AG09309 (cell line): ENCODE measurements at places on chromosomes 6 and 20.

DNA sequence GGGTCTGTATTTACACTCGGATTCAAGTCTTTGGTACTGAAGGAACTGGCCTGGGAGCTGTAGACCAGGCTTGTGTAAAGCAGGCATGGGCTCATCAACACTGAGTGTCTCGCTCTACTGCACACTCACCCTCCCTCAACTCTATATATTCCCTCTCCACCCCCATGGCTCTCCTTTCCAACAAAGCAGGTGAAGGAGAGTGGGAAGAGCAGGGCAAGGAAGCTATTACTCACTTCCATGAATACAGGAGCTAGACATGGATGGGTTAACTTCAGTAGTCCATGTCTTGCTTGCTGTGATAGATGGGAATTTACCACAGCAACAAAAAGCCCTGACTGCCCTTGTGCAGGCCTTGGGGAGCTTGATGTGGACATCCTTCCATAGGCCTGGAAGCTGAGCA lies 20.7 kb upstream of the SLC2A12 start:
- DNase-seq: no peak

- no peak for DNase-seq
These were observed 102.5 kb upstream of the ARG1 start for GRCh38 chr6:131470534-131470933.

GRCh38 chr20:57170343-57170742 lies 96.1 kb downstream of the BMP7 start:
- no peak for DNase-seq

DNA sequence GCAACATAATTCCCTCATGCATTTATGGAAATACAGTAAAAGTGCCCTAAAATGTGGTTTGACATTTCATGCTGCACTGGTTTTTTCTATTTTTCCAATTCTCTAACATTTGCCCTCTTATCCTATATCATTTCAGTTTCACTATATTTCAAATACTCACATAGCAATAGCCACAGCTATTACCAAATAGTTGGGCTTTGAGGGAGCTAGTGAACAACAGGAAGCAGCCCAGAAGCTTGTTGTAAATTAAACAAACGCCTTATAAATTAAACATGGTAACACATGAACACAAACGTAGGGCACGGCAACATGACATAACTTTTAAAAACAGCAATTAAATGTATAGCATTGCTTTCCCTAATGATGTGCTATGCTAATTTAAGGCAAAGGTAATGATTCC lies 469.0 kb downstream of the CDC5L start:
- DNase-seq: no peak

DNA sequence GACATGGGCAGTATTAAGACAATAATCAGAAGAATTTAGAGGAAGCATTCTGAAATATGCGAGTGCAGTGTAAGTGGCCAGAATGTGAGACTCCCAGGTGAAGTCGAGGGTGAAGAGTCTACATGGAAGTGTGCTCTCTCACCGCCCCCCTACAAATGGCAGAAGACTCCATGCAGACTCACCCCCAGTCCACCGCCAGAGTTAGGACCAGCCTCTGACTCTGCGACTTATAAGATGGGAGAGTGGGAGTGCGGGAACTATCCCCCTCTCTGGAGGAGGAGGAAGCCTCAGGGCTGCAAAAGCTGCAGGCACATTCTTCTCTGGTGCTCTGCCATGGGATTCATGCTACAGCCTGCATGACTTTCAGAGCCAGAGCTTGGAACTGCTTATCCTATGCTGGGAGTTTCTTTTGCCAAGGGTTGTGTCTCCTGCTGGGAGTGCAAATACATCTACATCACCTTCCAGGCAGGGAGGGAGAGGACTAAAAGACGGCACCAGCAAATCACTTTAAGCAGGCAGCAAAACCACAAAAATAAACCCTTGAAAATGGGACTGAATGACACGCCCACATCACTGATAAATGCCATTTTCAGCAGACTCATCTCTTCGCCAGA lies 206.7 kb upstream of the SULF2 start:
- DNase-seq: no peak

- no peak for DNase-seq
These were observed 233.4 kb downstream of the SOX4 start for GRCh38 chr6:21826904-21827303.

DNA sequence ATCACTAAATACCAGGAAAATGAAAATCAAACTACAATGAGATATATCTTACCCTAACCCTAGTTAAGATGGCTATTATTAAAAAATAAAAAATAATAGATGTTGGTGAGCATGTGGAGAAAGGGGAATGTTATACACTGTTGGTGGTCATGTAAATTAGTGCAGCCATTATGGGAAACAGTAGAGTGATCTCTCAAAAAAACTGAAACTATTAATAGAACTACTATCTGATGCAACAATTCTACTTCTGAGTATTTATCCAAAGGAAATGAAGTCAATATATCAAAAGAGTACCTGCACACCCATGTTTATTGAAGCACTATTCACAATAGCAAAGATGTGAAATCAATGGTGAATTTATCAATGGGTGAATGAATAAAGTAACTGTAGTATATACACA lies 48.6 kb downstream of the HLA-A start:
- DNase-seq: no peak

GRCh38 chr20:26216025-26216424 lies 519.4 kb upstream of the ZNF337 start:
- DNase-seq: no peak
